NB4 (cell line): ENCODE measurements at places on chromosomes 3 and 15.
A peak's percentile ranks its signal among the peaks of the same experiment; 100 is the strongest.

GRCh38 chr3:195236801-195237570, 34.0 kb downstream of the XXYLT1 start:
- no peak for DNase-seq

- DNase-seq = no peak
These were observed 579.8 kb upstream of the CCDC54 start for GRCh38 chr3:106797461-106797860.

DNA sequence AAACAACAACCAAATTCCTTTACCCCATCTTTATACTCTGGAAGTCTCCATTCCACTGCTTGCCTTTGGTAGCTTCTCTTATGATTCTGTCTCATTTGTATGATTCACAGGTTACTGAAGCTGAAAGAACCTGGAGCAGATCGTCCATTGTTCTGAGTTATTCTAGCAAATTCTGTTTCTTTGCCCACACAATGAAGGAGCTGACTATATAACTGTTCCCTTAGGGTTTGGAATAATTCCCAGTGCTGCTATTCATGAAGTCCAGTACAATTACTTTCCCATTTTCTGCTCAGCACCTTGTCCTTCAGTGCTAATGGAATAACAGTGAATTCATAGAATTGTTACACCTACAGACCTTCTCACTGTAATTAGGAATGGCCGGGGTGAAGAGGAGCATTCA, 167.8 kb downstream of the CHST2 start:
- no peak for DNase-seq

GRCh38 chr3:149481056-149481455, 6.6 kb downstream of the TM4SF4 start:
- peak; percentile 8 for DNase-seq

GRCh38 chr15:40241269-40242212, 2.7 kb downstream of the PAK6 start:
- DNase-seq = no peak

DNA sequence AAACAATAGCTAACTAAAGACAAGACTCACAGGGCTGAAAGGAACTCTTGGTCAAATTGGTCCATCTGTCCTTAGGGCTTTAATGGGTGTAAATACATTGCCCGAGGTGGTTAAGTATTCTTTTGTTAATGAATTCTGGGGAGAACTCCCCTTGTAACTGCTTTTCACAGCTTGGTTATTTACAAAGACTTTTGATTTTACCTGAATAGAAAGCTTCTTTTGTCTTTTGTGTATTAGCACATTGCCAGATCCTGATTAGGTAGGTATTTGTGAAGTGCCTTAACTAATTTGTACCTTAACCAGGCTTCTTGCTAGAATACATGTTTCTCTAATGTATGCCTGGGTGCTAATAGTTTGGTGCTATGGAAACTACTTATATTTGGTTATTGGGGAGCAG, 14.0 kb downstream of the CHD2 start:
- no peak for DNase-seq

DNA sequence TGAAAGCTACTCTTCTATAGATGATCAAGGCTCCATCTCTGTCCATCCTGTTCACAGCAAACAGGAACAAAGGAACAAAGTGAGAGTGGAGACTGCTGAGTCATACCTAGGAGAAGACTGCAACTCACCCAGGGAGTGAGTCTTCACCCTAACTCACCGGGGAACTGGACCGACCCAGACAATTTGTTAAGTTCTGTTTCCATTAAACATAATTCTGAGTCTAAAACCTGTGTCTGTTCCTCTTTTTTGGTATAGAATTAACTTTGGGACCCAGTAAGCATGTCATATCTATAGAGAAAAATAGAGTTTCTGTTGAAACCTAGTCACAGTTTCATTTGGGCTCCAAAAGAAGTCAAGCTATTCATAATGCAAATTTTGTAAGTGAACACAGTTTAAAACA, 21.6 kb downstream of the CCDC80 start:
- DNase-seq = peak; percentile 29

DNA sequence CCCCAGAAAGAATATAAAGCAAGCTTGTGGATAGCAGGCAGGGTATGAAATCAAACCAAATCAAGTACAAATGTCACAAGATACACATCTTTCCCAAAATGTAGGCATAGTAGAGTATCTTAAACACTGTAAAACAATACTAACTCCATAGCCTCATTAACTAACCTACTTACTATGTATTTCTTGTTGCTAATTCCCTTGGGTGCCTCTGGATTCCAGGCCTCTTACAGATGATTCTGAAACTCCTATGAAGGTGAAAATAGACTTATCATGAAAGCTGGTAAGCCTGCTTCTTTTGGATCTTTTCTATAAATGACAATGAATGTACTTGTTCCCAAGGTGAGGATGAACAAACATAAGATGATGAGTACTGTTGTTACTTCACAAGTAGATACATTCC, 93.8 kb downstream of the FRMD5 start:
- no peak for DNase-seq

GRCh38 chr3:176554791-176555654, 642.3 kb downstream of the TBL1XR1 start:
- no peak for DNase-seq

DNA sequence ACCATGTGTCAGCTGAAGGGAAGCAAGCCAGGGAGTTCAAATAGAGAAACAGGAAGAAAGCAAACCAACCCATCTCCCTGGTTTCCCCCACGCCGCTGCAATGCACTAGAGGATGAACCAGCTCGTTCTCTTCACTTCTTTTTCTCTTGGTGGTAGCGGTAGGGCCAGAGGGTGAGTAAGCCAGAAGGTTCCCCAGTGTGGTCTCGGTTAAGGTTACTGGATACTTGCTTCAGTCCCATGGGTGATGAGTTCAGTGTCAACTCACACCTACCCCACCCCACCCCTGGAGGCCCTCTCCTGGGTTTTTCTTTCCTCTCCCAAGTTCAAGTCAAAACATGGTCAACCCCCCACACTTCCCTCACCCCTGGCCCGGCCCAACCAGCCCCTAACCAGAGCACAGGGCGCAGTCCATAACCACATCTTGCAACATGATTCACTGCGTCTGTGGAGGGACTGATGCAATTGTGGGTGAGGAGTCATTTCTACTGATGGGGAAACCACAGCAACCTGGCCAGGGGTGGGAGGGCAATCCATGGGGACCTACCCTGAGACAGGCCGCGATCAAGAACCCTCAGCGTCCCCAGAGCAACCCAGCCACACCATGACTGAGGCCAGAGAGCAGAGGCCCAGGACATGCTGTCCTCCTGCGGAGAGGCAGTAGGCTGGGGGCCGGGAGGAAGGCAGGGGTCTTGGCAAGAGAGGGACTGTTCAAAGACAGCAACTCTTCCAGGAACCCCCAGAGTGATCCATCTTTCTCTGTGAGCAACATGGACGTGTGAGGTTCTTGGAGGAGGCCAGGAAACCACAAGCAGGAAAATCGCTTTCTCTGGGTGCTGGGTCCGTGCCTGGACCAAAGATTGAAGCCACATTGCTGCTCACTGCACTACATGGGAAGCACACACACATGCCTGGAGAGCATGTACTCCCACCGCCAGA, 276.6 kb downstream of the UACA start:
- peak; percentile 97 for DNase-seq

DNA sequence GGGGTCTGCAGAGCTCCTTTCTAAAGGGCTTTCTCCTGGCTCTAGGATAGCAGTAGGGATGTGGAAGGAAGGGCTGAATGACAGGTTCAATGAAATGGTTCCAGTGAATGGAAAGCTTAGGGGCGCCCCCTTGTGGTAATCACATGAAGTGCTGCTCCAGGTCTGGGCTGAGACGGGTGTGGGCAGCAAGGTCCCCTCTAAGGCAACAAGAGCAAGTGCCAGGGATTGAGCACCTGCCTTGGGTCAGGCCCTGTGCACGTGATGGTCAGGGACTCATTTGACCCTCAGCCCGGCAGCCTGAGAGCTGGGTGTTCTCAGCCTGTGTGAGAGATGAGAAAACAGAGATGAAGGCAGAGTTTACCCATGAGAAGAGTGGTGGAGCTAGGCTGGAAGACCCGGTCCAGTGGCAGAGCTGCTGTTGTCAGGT, 12.1 kb upstream of the CX3CR1 start:
- DNase-seq = peak; percentile 73

- no peak for DNase-seq
These were observed 27.3 kb downstream of the LIPC start for GRCh38 chr15:58459045-58459444.

GRCh38 chr3:194971965-194972364, 286.3 kb downstream of the FAM43A start:
- DNase-seq = no peak

GRCh38 chr3:28850186-28850585, 430.7 kb upstream of the RBMS3 start:
- DNase-seq = no peak

GRCh38 chr3:48034000-48034516, 17.8 kb upstream of the MAP4 start:
- no peak for DNase-seq

DNA sequence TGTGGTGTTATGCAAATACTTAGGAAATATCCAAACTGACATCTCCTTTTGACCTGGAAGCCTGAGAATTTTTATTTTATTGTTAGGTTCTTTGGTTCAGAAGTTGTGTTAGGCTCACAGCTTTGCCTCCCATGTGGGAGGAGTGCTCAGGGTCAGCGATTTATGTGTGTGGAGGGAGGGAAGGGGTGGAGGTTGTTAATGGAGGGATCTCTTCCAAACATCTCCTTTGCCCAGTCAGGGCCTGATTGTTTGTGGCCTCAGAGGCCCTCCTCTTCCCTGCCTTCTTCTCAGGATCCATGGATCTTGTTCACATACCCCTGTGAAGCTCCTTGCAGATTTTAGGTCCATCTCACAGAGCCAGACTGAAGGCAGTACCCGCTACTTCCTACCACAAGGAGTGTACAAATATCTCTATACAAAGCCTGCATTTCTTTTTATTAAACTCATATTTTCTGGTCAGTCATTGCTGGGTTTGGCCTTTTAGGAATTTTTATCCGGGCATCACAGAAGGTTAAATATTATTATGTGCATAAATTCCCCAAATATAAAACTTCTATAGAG, 40.3 kb downstream of the BBX start:
- no peak for DNase-seq

DNA sequence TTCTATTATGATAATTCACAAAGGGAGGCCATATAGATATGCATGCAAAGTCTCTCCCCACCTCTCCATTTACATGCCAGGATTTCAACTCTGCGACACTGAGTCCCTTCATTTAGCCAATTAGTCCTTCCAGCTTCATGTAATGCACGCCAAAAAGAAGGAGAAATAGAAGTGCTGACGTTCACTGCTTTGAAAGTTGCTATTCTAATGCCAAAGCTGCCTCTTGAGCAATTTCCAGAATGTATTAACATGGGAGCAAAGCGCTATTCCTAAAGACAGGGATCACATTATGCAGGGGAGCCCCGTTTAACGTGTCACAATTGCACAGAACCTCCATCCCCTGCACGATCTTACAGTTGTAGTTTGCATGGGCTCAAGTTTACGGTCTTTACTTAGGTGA, 130.5 kb downstream of the TIGIT start:
- DNase-seq = no peak

DNA sequence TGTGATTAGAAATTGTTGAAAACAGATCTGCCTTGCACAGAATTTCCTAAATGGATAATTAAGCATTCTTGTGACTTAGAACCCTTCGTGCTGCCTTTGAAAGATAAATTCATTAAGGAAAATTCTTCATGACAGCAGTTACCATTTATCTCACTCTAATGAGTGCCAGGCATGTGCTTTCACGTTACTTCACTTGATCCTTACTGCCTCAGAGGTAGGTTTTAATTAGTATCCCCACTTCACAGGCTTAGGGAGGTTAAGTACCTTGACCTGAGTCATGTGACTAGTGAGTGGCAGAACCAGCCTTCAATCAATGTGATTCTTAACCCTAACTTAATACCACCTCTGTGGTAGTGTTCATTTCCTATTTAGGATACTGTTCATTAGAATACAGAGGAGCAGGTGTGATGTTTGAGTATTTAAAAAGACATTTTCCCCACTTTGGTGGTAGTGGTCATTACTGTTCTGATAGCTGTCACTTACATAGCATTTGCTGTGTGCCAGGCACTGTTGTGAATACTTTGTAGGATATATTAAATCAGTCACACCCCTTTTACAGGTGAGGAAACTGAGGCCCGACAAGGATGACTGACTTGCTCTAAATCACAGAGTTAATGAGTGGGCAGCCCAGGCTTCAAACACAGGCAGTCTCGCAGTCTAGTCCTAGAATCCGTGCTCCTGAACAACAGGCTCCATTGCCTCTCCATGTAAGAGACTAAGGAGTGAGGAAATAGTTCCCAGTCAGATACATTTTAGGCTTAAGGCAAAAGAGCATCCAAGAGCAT, 57.9 kb downstream of the RLBP1 start:
- DNase-seq = no peak

DNA sequence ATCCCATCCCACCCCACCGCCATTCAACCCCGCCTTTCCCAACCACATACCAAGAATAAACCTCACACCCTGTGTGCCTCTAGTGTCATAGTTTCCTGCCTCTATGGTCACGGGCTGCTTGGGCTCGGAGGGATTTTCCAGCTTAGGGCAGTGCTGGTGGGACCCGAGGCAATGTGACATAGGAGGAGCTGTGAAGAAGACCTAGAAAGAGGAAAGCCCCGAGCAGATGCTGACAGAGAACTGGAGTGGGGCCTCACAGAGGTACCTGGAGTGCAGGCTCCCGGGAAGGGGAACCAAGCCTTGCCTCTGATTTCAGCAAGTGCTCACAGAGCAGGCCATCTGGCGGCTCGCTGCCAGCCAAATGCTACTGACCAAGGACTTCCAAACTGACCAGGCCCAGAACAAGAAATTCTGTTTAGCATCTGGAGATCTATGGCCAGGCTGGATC, 27.5 kb downstream of the BHLHE40 start:
- no peak for DNase-seq

DNA sequence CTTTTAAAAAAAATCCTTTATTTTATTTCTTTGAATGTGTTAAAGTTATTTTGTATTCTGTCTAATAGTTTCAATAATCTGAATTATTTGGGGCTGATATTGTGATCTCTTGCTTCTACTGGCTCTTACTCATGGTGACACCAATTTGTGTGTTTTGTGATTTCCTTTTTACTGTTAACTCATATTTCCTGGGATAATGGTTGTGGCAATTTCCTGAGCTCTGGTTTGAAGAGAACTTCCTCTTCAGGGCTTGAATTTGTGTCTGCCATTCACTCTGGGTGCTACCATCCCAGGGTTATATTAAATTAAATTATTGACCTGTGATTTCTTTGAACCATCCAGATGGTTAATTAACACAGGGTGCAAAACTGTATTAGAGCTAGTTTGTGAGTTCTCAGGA, 60.4 kb upstream of the RNF7 start:
- peak; percentile 46 for DNase-seq

- DNase-seq = peak; percentile 41
These were observed 42.8 kb downstream of the MYO5C start for GRCh38 chr15:52252781-52253180.

GRCh38 chr3:181725830-181726229, 14.1 kb downstream of the SOX2 start:
- no peak for DNase-seq

DNA sequence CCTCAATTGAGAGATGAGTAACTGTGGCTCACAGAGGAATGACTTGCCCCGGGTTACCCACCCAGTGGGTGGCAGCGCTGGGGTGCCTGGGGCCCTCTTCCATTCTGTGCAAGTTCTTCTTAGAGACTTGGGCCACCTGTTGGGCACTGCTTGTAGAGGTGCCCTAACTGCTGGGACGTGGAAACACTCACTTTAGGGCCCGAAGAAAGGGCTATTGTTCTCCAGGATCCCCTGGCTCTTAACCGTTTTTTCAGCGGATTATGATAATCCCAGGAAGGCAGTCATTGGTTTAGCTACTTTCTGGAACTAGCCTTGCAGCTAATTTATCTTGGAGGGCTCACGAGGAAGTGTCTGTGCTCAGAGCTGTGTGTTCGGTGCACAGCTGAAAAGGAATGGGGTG, 66.0 kb upstream of the GCNT3 start:
- no peak for DNase-seq
